Colonic mucosa (tissue), 4 donors: ENCODE measurements at places on chromosomes 16 and 17. TPM values are rescaled to one million over a fixed set of nuclear protein-coding genes. Genes with fewer than 3 reads are reported as not detected.

The TAT gene
- 0.64 TPM for total RNA-seq

The ACSM3 gene
- total RNA-seq, result 34.9 TPM

The TLCD3A gene
- 28.8 TPM for total RNA-seq

The C16orf74 gene
- total RNA-seq, result 0.37 TPM

The KRTAP4-12 gene
- total RNA-seq, result not detected

- H3K27ac ChIP-seq, result no peak overlapping the region
- no peaks in the 10 kb centered on the region for H3K27me3 ChIP-seq
- no peaks in the 10 kb centered on the region for H3K36me3 ChIP-seq
- no peaks in the 10 kb centered on the region for H3K4me1 ChIP-seq
- no peak overlapping the region for H3K4me3 ChIP-seq
Measured at GRCh38 chr16:50313596-50314478, 47.5 kb downstream of the ADCY7 start.

DNA sequence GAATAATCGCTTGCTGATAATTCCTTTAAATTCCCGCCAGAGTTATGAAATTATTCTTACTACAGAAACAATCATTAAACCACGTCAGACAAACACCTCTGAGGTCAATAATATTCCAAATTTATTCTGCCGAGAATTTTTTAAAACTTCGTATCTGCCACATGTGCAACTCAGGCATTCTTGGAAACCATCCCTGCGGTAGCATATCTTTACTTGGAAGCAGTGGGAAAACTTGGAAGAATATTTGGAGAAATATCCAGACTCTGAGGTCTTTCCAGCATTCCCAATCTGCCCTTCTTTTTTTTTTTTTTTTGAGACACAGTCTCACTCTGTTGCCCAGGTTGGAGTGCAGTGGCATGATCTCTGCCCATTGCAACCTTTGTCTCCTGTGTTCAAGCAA lies 2.0 kb upstream of the CCL11 start:
- H3K27ac ChIP-seq, result no peak overlapping the region
- H3K36me3 ChIP-seq, result no peaks in the 10 kb centered on the region
- no peak for DNase-seq
- H3K4me1 ChIP-seq, result no peaks in the 10 kb centered on the region
- no peak overlapping the region for H3K4me3 ChIP-seq
- H3K27me3 ChIP-seq, result no peaks in the 10 kb centered on the region

DNA sequence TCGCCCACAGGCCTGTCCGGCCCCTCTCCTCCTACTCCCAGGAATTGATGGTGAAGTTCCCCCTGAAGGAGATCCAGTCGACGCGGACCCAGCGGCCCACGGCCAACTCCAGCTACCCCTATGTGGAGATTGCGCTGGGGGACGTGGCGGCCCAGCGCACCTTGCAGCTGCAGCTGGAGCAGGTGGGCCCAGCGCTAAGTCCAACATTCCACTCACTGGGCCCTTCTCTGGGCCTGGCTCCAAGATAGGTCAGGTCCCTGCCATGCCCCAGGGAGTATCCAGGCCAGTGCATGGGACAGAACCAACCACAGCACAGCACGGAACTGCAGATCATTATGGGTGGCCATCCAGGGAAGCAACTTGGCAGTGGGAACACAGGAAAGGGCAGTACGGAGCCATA lies 9.9 kb upstream of the ALKBH5 start:
- H3K36me3 ChIP-seq, result no peaks in the 10 kb centered on the region
- no peak for DNase-seq
- no peaks in the 10 kb centered on the region for H3K27me3 ChIP-seq
- no peak overlapping the region for H3K27ac ChIP-seq
- no peaks in the 10 kb centered on the region for H3K4me1 ChIP-seq

DNA sequence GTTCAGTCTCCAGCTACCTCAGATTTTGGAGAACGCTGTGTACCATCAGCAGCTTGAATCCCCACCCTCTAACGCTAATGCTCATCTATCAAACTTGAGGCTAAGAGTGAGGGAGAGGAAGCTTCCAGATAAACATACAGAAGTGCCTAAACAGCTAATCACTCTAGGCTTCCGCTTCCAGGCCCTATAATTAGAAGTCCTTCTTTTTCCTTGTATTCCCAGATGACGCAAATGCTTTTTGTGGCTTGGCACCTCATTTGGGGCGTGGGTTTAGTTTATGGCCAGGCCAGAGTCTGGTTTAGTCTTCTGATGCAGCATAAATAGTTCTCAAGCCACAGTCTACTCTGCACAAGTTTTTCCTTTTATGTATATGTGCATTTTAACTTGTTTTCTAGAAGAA lies 263.4 kb downstream of the BCAS3 start:
- H3K4me1 ChIP-seq, result no peaks in the 10 kb centered on the region
- peak overlapping the region; percentile 20 for H3K27ac ChIP-seq
- DNase-seq, result peak; percentile 82
- no peaks in the 10 kb centered on the region for H3K36me3 ChIP-seq

DNA sequence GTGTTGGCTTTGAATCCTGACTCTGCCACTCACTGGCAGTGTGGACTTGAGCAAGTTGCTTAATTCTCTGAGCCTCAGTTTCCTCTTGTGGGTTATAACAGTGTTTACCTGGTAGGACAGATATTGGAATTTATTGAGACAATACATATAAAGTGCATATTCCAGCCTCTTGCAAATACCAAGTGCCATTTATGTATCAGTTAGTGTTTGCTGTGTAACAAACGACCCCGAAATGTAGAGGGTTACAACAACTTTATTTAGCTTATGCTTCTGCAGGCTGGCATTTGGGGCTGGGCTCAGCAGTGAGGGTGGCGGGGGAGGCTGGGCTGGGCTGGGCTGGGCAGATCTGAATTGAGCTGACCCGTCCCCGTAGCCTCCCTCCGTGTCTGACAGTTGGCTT lies 42.4 kb upstream of the IL21R start:
- no peak overlapping the region for H3K4me3 ChIP-seq
- H3K4me1 ChIP-seq, result peaks cover 8% of the 10 kb centered on the region
- peaks cover 8% of the 10 kb centered on the region for H3K36me3 ChIP-seq

- no peak overlapping the region for H3K4me3 ChIP-seq
- H3K36me3 ChIP-seq, result no peaks in the 10 kb centered on the region
- no peaks in the 10 kb centered on the region for H3K4me1 ChIP-seq
- no peak overlapping the region for H3K27ac ChIP-seq
- H3K27me3 ChIP-seq, result no peaks in the 10 kb centered on the region
- no peak for DNase-seq
Measured at GRCh38 chr17:33079201-33079600, 87.6 kb downstream of the SPACA3 start.

- H3K4me1 ChIP-seq, result peaks cover 3% of the 10 kb centered on the region
- H3K4me3 ChIP-seq, result no peak overlapping the region
- peak overlapping the region; percentile 77 for H3K27ac ChIP-seq
- DNase-seq, result no peak
Measured at GRCh38 chr16:12800817-12801216, 2.9 kb downstream of the CPPED1 start.

- no peaks in the 10 kb centered on the region for H3K36me3 ChIP-seq
- H3K4me1 ChIP-seq, result peaks cover 15% of the 10 kb centered on the region
- H3K4me3 ChIP-seq, result no peak overlapping the region
- H3K27ac ChIP-seq, result no peak overlapping the region
- H3K27me3 ChIP-seq, result no peaks in the 10 kb centered on the region
- no peak for DNase-seq
Measured at GRCh38 chr16:89842471-89843408, 14.5 kb downstream of the SPIRE2 start.

GRCh38 chr17:72838068-72838467 lies 254.4 kb downstream of the SLC39A11 start:
- no peaks in the 10 kb centered on the region for H3K27me3 ChIP-seq
- no peak for DNase-seq
- no peak overlapping the region for H3K4me3 ChIP-seq
- H3K36me3 ChIP-seq, result no peaks in the 10 kb centered on the region
- H3K27ac ChIP-seq, result no peak overlapping the region
- no peaks in the 10 kb centered on the region for H3K4me1 ChIP-seq

- no peaks in the 10 kb centered on the region for H3K36me3 ChIP-seq
- peak; percentile 56 for DNase-seq
- H3K27ac ChIP-seq, result peak overlapping the region; percentile 98
- H3K4me3 ChIP-seq, result peak overlapping the region; percentile 72
Measured at GRCh38 chr16:29962344-29962994, 590 bp downstream of the TMEM219 start.

GRCh38 chr17:57622683-57623433 lies 122.2 kb downstream of the CCDC182 start:
- H3K27ac ChIP-seq, result no peak overlapping the region
- H3K4me1 ChIP-seq, result no peaks in the 10 kb centered on the region
- H3K36me3 ChIP-seq, result no peaks in the 10 kb centered on the region
- H3K4me3 ChIP-seq, result no peak overlapping the region

DNA sequence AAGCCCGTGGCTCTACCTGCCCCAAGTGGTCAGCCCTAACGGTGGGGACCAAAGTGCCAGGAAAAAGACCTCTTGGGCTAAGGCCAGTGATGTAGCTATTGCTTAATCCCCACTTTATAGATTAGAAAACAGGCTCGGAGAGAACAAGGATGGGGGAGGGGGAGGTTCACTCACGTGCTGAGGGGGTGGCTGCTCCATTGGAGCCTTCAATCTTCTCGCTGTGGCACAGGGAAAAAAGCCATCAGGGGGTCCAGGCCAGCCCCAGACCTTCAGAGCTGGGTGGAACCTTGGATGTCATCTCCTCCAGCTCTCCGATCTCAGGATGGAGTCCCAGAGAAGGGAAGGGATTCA lies 45.9 kb downstream of the SRCIN1 start:
- no peak for DNase-seq
- peaks cover 12% of the 10 kb centered on the region for H3K4me1 ChIP-seq
- no peaks in the 10 kb centered on the region for H3K36me3 ChIP-seq
- H3K27ac ChIP-seq, result no peak overlapping the region
- H3K4me3 ChIP-seq, result no peak overlapping the region

DNA sequence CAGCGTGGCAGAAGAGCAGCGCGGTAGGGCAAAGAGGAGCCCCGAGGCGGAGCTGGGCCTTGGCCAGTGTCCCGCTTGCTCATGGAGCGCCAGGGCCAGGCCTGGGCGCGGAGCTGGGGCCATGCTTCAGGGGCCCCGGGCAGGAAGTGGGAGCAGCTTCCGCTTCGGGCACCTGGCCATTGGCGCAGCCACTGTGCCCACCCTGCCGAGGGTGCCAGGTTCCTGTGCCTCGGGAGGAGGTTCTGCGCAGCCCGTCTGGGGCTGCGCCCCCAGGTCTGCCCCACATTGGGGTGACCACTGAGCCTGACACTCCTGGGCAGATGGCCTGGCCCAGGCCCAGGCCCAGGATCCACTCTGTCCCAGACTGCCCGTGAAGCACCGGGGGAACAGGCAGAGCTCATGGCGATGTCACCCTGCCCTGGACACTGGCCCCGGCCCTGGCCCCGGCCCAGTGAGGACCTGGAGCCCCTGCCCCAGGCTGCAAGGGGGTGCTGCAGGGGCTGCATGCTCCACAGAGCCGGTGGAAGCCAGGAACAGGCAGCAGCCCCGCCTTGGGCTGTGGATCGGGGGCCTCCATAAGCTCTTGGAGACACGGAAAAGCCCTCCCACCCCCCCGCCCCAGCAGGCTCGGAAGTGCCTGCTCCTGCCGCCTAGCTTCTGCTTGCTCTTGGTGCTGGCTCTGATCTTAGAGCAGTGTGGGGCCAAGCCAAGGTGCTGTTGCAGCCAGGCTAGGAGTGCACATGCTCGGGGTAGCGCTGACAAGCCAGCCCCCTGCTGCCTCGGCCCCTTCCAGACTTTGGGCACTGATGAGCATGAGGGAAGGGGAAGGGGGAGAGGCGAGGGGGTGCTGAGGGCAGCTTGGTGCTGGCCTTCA lies 35.9 kb upstream of the FOXJ1 start:
- H3K27me3 ChIP-seq, result no peaks in the 10 kb centered on the region
- no peak for DNase-seq
- H3K4me1 ChIP-seq, result no peaks in the 10 kb centered on the region
- H3K36me3 ChIP-seq, result no peaks in the 10 kb centered on the region
- H3K27ac ChIP-seq, result no peak overlapping the region

DNA sequence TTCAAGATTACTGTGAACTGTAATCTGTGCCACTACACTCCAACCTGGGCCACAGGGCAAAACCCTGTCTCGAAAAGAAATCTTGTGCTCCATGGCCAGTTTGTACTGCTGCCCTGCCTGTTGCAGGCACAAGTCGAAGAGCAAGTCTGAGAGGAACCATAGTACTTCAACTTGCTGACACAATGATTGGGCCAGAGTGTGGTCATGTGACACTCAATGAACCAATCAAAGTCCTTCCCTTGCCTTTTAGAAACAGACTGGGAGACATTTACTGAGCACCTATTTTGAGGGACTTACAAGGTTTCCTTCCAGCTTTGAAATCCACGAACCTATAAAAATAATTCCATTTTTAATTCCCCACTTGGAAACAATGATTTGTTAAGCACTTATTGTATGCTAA lies 39.8 kb upstream of the TMC5 start:
- no peaks in the 10 kb centered on the region for H3K4me1 ChIP-seq
- H3K27ac ChIP-seq, result no peak overlapping the region
- no peak overlapping the region for H3K4me3 ChIP-seq

DNA sequence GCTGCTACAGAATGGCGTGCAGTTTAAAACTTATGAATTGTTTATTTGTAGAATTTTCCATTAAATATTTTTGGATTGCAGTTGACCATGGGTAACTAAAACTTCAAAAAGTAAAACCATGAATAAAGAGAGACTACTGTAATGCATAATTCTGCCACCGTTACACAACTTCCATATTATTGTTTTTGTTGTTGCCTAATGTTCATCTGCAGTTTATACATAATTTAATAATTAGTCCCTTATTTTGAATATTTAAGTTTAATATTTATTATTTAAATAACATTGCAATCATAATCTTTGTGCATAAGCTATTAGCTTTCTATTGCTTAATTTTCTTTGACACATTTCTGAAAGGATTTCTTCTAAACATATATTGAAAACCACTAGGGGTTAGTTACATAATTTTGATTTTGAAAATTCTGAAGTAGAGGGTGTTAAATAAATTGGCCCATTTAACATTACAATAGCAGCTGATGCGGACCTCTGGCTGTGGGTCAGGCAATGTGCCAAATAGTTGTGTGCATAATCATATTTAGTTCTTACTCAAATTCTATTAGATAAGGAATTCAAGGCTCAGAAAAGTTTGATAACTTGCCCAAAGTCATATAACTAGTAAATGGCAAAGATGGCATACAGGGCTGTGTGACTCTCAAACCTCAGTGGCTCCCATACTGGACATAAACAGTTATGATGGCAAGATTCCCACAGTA lies 31.1 kb downstream of the PPM1E start:
- H3K27me3 ChIP-seq, result no peaks in the 10 kb centered on the region
- H3K4me3 ChIP-seq, result no peak overlapping the region
- H3K27ac ChIP-seq, result no peak overlapping the region
- no peak for DNase-seq
- H3K4me1 ChIP-seq, result no peaks in the 10 kb centered on the region
- H3K36me3 ChIP-seq, result no peaks in the 10 kb centered on the region

- H3K27ac ChIP-seq, result peak within 1 kb of the TSS; percentile 80
- H3K36me3 ChIP-seq, result no peaks in the 10 kb centered on the region
- peaks cover 8% of the 10 kb centered on the region for H3K4me1 ChIP-seq
- peak within 1 kb of the TSS; percentile 38 for H3K4me3 ChIP-seq
Measured at GRCh38 chr17:4560421-4560820, at the start of gene GGT6. Gene GGT6 (minus strand): TSS chr17:4560577. CDS start chr17:4560521, 56 bp downstream.

DNA sequence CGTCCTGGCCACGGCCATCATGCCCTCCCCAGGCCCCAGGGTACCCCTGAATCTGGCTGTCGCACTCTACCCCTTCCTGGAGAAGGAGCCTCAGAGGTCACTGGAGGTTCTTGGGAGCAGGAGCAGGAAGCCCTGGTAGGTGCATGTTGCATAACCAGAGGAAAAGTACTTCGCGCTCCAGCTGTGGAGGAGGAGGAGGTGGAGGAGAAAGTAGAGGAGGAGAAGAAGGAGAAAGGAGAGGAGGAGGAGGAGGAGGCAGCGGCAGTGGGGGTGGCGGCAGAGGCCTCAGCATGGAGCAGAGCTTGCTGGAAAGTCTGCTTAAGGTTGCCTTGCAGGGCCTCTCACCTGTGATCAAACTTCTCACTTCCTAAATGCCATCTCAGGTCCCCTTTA lies 61.8 kb downstream of the BAIAP2 start:
- H3K27me3 ChIP-seq, result no peaks in the 10 kb centered on the region
- H3K36me3 ChIP-seq, result no peaks in the 10 kb centered on the region
- H3K4me3 ChIP-seq, result no peak overlapping the region
- H3K4me1 ChIP-seq, result peaks cover 13% of the 10 kb centered on the region
- no peak overlapping the region for H3K27ac ChIP-seq
- no peak for DNase-seq
